ENCODE measurements at places on chromosomes 1 and 21.

DNA sequence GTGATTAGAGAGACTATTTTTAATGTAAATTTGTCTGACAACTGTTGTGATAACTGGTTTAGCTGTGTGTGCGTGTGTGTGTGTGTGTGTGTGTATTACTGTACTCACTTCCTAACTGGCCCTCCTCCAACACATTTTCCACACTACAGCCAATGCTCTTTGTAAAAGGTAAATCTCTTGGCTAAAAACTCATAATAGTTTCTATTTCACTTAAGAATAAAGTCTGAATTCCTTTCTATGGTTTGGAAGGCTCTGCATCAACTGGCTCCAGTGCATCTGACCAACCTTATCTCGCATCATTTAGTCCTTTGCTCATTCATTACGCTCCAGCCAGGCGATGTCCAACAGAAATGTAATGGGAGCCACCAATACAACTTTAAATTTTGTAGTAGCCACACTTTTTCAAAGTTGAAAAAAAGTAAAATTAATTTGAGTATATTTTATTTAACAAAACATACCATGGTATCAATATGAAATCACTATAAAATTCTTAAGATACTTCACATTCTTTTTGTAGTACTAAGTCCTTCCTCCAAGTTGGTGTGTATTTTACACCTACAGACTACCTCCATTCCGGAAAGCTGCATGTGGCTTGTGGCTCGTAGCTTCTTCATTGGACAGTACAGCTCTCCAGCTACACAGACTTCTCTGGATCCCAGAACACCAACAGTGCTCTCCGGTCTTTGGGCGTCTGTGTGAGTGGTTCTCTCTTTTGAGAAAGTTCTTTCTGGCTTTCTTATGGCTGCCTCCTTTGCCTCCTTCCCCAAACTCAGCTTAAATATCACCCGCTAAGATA is 68.9 kb downstream of the NRIP1 start:
- no peak for DNase-seq

GRCh38 chr1:223738465-223739365 is 26.4 kb downstream of the CAPN2 start:
- DNase-seq = no peak

- no peak for DNase-seq
Observed at GRCh38 chr1:91015794-91016550, 5.9 kb downstream of the ZNF644 start.

- no peak for DNase-seq
Observed at GRCh38 chr1:28122183-28122582, 33.8 kb upstream of the EYA3 start.

- DNase-seq = no peak
Observed at GRCh38 chr1:206569556-206569955, 42.7 kb downstream of the EIF2D start.

DNA sequence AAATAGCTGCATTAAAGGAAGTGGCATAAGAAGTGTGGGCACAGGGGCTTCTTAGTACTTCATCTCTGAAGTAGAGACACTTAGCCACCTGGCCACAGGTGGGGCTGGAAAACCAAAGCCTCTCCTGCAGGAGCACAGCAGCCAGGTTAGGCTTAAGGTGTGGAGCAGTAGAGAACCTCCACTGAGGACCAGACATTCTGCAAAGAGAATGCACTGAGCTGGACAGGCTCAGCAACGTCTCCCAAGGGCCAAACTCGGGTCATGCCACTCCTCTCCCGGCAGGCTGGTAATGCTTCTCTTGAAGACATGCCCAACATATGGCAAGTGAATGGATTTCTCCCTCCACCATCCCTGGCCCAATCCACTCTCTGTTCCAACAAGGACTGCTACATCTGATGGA is 33.0 kb upstream of the LRRC38 start:
- DNase-seq = no peak

GRCh38 chr1:201147396-201148015 is 6.8 kb downstream of the TMEM9 start:
- no peak for DNase-seq

DNA sequence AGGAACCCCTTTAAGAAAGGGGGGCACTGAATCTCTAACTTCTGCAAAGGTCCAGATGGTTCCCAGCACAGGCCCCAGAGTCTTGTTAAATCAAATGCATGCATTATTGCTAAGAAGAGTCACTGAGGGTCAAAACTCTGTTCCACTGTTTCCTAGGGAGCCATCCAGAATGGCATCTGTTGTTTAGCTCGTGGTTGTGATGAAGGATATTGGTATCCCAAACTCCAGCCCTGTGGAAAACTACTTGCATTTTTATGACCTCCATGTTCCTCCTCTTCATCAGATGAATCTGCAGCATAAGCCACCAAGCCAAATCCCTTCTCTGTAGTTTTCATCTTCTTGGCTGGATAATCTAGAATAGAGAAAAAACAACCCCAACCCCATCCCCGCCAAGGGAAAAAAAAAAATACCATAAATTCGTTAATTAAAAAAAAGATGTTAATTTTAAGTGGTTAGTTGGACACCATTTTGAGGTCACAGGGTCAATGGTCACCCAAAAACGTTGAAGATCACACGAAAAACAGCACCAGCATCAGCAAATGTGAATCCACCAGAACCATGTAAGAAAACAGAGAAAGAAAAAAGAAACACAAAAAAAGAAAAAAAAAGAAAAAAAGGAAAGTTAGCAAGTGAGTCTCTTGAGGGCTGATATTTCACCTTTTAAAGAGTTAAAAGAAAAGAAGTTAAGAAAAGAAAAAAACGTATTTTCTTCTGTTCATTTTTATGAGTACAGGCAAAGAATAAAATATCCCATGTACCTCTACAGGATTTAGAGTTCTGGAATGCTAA is 3.0 kb upstream of the RIT1 start:
- DNase-seq = no peak

DNA sequence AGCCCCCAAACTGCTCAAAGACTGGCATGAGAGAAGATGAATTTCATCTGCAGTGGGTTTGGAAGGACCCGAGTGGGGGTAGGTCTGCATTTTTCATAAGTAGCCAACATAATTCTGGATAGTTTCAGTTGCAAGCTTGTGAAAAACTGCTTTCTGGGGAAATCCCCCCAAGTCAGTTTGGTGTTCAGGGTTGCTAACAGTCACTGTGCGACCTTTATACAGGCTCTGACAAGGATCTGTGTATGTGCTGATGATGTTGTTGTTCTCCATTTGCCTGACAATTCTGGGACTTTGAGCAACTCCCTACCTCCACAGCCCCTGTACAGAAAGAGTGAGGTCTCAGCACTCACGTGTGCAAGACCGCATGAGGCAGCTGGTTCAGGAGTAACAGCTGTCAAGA is 87.9 kb downstream of the SUSD4 start:
- no peak for DNase-seq

DNA sequence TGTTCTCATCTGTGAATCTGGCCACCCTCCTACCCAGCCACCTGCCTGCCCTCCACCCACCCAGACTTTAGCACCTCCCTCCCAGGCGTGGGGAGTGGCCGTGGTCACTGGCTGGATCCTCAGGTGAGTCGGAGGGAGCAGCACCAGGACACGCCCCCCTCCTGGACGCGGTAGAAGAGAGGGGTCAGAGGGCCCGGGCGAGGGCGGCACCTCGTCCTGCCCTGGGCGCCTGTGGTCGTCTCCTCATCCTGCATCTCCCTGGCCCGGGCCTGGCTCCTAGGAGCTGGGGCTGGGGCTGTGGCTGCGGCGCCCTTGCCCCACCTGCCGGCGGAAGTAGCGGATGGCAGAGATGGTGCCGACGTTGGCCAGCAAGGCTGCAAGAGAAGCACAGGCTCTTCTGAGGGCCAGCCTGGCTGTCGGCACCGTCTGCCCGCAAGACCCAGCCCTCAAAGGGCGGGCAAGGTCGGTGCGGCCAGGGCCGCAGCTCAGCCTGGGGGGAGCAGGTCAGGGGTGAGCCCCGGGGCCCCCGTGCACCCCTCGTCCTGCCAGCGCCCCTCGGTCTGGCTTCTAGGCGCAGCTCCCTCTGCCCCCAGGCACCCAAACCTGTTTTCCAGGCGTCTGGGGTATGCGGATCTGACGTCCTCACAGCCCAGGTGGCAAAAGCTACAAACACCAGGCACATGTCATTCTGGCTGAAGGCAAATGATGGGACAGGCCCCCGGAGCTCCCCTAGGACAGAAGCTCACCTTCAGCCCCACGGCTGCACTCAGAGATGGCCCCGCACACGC is 5.8 kb downstream of the PERM1 start:
- peak; percentile 92 for DNase-seq

DNA sequence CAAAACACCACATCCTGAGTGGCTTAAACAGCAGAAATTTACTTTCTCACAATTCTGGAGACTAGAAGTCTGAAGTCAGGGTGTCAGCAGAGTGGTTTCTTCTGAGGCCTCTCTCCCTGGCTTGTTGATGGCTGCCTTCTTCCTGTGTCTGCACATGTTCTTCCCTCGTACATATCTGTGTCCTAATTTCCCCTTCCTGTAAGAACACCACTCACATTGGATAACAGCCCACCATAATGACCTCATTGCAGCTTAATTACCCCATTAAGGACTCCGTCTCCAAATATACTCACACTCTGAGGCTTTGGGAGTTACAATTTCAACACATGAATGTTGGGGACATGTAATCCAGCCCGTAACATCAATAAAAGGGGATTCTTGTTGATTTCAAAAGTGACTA is 23.4 kb downstream of the C8A start:
- DNase-seq = no peak

GRCh38 chr1:61604261-61604660 is 120.7 kb downstream of the TM2D1 start:
- DNase-seq = no peak

DNA sequence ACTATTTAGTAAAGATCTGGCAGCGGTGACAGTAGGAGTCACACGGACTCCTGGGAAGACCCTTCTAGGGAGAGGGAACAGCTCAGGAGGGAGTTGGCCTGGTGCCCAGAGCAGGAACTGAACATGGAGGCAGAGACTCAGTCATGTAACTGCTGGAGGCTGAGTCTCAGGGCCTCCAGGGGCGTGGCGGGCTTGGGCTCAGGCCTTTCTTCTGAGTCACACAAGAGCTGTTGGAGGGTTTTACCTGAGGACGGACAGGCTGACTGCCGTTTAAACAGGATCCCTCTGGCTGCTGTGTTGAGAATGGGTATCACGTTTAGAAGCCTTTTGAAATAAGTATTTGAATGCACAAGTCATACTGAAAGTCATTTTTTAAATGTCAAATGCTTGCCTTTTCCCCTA is 7.2 kb upstream of the ETS2 start:
- DNase-seq = peak; percentile 40

DNA sequence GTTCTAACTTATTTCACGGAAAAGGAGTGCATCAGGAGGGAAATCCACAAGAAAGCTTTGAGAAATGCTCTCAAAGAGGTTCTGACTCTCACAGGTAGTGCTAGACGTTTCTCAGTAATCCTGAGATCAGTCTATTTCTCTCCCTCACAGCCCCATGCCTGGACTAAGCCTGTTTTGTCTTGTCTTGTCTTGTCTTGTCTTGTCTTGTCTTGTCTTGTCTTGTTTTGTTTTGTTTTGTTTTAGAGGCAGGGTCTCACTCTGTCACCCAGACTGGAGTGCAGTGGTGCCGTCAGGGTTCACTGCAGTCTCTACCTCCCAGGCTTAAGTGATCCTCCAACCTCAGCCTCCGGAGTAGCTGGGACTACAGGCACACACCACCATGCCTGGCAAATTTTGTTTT is 133.3 kb upstream of the SGIP1 start:
- DNase-seq = no peak

DNA sequence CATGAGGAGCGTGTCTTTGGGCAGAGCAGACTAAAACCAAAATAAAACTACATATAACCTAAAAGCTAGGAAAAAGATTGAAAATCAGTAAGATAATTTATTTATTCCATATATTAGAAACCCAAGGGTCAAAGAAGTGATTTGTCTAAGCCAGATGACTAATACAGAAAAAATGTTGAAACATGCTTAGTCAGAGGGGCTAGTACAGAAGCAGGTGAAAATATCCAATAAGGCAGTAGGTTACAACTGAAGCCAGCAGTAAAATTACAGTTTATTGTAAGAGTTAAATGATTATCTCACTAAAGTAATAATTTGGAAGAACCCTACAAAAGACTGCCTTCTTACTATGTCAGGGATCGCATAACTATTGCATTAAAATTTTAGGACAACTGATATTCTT is 1190.9 kb upstream of the PRMT6 start:
- DNase-seq = no peak

DNA sequence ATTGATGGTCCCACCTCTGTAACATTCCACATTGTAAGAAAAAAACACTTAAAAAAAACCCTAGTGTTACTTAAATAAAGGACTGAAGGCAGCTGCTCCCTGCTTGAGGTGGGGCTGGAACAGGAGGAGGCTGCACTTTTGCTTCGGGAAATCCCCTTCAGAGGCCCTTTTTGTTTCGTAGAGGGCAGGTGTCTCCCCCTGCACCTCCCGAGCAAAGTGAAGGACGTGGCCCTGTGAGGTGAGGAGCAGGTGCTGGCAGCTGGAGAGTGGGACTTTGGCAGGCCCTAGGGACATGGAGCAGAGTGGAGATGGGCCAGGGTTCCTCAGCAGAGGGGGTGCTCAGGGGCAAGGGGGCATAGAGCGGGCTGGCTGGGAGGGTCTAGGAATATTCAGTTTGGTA is 33.4 kb upstream of the WNT4 start:
- DNase-seq = no peak

DNA sequence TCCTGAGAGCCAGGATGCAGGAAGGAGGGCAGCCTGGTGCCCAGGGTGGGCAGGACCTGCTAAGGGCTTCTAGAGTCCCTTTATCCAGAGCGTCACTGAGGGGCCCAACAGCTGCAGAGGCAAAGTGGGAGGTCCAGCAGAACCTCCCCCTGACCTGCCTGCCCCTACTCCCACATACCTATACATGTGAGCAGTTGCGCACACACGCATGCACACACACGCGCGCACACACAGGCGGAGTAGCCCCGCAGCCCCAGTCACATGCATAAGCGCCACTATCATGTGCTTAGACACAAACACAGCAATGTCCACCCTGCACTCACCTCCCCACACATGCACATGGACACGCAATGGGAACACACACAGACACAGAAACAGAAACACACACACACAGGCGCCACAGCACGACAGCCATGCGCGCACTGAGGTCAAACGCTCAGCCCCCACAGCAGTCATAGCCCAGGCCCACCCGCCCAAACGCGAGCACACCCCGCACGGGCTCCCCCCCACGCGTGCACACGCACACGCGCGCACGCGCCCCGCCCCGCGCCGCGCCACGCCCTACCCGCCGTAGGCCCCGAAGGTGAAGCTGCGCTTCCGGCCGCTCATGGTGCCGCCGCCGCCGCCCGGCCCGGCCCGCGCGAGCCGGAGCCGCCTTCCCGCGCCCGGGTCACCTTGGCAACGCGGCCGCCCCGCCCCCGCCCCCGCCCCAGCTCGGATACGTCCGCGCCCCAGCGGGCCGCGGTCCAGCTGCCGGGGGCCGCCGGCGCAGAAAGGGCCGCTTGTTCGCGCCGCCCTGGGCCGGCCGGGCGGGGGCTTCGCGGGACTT is 17.7 kb downstream of the RAP1GAP start:
- peak; percentile 96 for DNase-seq

GRCh38 chr1:211742889-211743529 is 67.6 kb upstream of the NEK2 start:
- no peak for DNase-seq

GRCh38 chr1:8718850-8719361 is 98.5 kb downstream of the RERE start:
- DNase-seq = peak; percentile 45

- no peak for DNase-seq
Observed at GRCh38 chr1:155929057-155929456, 5.2 kb downstream of the KHDC4 start.

GRCh38 chr1:199463521-199464127 is 563.9 kb upstream of the NR5A2 start:
- DNase-seq = peak; percentile 1

Data from SK-N-SH (cell line).